ENCODE measurements at places on chromosomes 7 and 10.

DNA sequence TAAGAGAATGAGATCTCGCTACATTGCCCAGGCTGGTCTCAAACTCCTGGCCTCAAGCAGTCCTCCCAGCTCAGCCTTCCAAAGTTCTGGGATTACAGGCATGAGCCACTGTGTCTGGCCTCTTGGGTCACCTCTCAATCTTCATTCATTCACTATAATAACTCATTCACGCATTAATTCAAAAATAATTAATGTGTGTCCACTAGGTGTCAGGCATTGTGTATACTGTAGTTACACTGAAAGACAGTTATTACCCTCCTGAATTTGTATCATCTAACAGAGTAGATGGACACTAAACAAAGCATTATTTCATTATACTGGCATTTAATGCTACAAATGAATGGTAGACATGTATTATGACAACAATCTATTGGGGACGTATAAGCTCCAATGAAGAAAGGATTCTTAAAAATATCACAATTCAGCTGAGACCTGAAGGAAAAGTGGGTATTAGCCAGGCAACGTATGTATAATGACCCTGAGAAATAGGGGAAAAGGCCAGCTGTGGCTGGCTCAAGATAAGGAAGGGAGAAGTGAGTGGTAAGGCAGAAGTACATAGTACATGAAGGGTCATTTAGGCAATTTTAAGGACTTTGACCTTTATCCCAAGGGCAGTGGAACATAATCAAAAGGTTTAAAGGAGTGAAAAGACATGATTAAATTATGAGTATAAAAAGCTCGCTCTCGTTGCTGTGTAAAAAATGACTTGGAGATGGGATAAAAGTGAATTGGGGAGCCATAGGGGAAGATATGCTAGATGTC lies 150.7 kb downstream of the BTAF1 start:
- DNase-seq = no peak

GRCh38 chr10:128058750-128059134 lies 67.5 kb downstream of the MKI67 start:
- DNase-seq = no peak

DNA sequence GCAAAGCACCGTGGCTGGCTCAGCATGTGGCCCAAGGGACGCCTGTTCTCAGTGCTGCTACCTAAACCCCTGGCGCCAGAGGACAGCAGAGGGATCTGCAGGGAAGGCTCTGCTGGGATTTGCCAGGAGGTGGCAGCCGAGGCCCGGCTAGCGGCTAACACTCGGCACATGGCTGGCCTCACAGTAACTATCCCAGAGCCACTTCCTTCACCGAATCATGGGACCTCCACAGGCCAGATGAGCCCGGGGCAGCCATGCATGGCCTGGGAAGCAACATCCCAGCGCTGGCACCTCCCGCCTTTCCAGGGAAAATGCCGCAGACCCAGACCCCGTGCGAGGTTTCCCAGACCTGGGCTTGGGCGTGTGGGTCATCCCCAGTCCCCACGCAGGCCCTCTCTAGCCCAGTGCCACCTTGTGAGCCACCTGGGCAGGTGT lies 36.4 kb downstream of the DPYSL4 start:
- DNase-seq = peak; percentile 29

DNA sequence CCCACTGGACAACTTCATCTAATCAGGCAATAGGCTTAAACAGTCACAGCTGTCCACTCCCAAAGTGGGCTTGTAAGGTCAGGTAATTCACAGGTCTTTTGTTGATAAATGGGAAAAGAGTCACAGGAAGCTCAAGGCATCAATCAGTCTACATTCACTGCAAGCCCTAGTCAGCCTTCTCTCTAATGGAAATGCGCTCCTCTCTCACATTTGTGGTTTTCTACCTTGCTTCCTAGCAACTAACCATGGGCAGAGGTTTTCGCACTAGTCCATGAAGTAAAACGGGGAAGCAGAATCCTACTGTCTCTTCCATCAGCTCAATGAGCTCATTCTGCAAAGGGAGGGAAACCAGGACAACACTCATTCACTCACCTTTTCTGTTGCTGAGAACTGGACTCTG lies 53.5 kb upstream of the APBB1IP start:
- DNase-seq = no peak

DNA sequence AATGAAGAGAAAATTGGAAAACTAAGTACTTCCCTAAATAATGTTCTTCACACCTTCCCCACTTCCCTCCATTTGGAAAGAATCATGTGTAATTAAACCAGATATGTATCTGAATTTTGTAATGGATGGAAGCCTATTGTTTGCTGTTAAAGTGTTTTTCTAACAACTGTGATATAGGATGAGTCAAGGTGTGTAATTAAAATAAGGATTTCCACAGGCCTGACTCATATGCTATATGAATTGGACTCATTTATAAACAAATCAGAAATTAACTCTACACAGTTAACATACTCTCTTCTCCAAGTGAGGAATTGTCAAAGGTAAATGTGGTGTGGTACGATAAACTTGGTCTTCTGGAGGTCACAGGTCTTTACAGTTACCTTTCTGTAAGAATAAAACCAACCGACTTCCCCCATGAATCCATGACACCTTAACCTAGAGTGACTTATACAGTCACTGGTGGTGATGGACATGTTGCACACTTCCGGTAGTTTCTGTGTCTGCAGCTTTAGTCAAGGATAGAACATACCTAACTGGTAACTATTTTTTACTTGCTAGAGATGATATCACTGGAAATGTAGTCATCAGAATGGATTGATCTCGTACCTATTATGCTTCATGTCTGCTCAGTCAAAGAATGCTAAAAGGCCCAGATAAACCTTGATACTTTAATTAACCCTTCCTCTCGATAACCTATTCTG lies 12.8 kb downstream of the PNLIPRP3 start:
- DNase-seq = no peak

GRCh38 chr10:20006169-20006870 lies 190.1 kb downstream of the PLXDC2 start:
- DNase-seq = no peak

DNA sequence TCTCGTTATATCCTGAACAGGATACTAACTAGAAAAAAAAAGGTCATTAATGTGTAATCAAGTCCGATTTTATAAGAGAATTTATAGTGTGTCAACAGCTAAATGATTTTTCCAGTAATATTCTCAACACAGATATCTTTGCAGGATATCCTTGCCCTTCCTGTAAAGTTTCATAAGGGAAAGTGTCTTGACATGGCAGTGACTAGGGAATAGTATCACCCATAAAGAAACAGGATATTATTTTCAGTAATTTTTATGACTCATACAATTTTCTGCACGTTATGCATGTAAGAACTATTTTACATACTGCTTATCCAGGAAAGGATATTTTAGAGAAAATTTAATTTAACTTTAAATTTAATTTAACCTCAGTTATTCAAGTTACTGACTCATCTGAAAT lies 19.5 kb upstream of the PNLIP start:
- no peak for DNase-seq

GRCh38 chr10:69715156-69715898 lies 85.3 kb downstream of the FAM241B start:
- no peak for DNase-seq

DNA sequence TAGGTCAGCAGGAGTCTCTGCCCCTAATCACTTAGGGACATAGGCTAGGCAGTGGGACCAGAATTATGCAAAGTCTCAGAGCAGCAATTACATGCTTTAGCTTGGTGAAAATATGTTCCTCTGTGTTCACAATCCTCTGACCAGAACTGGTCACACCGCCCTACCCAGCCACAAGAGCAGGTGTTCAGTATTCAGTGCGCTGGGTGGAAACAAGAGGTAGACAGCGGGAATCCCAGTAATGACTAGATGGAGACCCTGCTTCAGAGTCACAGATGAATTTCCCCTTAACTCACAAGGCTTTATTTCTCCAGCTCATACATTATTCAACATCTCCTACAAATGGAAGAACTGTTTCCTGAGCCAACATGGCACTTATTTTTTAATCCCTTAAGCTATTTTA lies 763.7 kb upstream of the POM121L12 start:
- no peak for DNase-seq

- no peak for DNase-seq
Measured at GRCh38 chr10:71622154-71622526, 97.4 kb downstream of the C10orf105 start.

- no peak for DNase-seq
Measured at GRCh38 chr7:18580950-18581349, 85.4 kb downstream of the HDAC9 start.

DNA sequence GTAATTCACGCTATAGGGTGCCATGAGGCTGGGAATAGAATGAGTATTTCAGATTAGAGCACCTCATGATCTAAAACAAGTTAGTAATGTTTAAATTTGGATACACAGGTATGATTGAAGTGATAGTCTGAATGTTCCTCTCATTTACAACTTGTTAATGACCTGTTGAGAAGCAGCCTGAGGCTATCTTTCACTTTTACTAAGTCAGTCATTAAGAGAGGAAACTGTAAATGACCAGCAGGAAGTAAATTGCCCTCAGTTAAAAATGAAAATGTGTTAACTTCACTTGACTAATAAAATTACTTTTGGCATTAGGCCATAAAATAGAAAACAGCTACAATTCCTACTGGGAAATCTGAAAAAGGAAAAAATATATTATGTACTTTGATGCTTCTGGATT lies 1042.0 kb downstream of the DNAJB9 start:
- DNase-seq = no peak

DNA sequence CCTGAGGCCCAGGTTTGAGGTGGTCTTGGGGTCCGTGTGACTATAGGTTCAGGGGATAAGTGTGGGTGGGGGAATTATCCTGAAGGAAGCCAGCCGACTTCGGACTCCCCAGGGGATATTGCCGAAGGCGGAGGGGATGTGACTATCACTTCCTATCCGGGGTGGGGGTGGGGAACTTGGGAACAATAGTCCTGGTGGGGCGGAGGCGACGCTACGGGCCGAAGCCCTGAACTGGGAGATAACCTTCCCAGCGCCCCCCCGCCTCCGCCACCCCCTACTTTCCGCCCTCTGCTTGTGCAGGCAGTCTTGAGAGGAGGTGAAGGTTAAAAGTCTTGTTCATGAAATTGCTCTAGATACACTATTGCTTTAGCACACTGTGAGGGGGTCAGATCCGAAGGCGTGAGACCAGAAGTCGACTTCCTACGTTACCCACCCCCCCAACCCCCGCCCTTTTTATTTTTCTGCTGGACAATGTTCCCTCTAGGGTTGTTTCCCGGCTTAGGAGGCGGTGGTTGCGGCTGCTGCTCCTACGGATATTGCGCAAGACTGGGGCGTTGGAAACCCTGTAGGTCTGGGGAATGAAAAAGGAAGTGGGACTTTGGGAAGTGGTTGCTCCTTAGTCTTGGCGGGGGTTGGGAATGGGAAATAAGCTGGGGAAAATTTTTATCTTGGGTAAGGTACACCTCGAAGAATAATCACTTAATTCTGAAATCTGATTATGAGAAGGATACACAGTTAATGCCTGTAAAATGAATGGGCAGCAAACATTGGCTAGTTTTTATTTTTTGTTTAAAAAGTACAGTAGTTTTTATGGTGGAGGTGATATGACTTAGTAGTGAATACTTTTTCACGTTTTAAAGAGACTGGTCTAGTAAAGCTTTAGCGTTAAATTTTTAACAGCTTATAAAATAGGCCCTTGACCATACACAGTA lies 1.5 kb downstream of the PTPN12 start:
- peak; percentile 73 for DNase-seq

DNA sequence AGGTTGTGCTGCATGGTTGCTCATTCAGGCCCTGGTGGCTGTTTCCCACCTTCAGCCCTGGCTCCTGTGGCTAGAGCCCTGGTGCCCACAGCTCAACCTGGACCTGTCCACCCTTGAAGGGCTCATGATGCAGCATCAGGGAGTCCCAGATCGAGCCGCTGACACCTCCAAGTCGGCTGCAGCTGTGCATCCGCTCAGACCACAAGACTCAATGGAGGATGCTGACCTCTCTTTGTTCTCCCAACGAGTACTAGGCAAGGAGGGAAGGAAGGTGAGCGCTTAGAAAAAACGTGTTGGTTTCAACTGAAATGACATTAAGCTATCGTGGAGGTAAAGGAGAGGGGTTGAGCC lies 9.5 kb upstream of the C10orf95 start:
- DNase-seq = no peak

GRCh38 chr10:74934100-74934812 lies 107.9 kb downstream of the KAT6B start:
- no peak for DNase-seq

GRCh38 chr10:100345570-100346330 lies 1.3 kb upstream of the SCD start:
- no peak for DNase-seq

DNA sequence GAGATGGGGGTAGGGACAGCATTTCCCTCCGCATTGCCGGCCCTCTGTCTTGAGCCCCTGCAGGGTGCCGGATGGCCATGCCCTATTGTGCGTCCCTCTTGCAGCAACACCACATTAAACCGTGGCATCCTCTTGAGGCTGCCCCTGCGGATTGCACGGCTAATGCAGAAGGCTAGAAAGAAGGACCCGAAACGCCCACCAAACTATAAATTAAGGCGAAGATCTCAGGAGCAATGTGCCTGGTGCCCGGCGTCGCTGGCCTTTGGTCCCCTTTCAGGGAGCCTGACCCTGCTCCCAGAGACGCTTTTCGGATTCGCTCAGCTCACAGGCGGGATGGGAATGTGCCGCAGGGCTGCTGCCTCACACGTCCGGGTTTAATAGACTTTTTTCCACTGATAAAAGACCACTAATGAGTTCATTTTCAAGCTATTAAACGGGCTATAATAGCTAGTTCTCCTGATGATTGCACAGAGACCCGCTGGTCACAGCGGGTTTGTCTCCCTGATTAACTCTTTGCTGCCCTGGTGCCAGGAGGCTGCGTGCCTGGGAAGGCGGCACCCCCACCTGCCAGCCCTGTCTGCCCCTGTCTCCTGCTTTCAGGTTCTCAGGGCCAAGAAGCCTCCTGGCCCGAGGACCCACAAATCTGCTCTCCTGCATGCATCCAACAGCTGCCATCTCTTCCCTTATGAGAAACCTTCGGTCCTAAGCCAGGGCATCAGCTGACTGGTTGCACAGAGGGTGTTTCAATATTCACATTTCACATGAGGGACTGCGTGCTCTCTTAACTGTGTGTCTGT lies 128.3 kb downstream of the ADARB2 start:
- no peak for DNase-seq

DNA sequence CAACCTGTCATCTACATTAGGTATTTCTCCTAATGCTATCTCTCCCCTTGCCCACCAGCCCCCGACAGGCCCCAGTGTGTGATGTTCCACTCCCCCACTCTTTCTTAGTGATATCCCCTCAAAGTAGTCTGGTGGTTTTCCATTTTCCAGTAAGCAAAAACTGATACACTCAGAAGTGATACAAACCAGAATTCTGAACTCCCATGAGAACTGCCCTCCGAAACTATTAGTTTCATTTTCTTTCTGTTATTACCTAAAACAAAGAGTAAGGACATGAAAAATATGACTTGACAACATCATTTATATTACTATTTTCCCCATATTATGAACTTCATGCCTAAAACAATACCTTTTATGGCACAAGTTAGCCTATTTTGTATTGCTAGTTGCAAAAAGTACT lies 175.0 kb downstream of the OTUD1 start:
- no peak for DNase-seq

- DNase-seq = no peak
Measured at GRCh38 chr7:30831936-30832335, 60.7 kb downstream of the MINDY4 start.

DNA sequence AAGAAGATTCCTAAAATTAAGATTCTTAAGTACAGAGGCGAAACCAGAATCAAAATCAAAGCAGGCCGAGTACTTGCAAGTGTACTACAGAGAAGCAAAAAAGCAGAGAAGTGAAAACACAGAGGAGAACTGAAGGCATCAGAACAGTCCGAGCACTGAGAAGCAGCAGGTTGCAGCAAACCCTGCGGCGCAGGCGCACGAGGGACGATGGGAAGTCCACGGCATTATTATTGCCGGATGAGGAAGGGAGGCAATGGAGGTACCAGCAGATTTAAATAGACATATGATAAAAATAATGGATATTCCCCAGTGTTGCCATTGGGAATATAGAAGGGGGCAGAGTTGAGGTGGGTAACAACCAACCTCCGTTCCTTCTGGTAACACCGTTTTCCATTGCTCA lies 7.2 kb upstream of the SPAM1 start:
- DNase-seq = no peak
